ENCODE measurements at places on chromosomes 6 and 20.

DNA sequence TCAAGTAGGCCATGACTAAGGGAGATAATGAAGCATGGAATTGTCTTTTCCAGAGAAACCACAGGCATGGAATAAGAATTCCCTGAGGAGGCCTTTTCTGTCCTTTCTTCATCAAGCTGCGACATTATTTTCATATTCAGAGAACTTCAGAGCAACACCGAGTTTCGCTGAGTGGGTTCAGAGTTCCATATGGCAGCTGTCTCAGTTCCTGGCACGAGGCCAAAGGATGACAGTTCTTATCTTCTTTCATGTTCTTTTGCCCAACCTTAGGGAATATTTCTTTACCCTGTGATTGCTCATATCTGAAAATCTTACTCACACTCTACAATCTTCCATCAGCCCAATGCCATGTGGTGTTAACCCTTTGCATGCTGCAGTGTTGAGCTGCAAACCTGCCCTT is 135.3 kb upstream of the BMP2 start:
- DNase-seq, result no peak

DNA sequence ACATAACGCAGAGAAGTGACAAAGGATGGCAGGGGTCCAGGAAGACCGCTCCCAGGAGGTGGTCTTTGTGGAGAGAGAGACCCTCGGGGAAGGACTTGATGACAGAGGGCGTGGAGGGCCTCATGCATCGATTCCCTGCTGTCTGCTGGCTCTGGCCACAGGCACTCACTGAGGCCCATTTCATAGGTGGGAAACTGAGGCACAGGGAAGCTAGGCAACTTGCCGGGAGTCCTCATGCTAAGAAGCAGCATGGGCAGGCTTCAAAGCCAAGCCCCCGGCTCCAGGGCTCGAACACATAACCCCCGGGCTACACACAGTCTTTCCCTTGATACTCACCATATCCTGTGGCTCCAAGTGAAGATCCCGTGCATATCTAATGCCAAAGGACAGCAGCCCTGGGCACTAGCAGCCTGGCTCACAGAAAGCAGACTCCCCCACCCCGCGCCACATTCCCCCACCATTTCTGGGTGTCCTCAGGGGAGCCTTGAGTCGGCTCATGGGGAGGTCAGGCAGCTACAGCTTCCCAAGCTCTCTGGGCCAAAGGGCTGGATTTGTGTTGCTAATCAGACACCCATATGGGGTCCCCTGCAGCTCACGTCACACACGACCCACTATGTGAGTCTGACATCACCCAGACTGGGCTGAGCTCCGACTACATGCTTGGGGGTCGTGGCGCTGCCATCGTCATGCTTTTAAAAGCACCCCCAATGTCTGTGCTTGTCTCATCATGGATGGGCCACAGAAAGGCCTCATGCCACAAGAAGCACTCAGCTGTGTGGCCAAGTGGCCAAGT is 130.9 kb upstream of the PMEPA1 start:
- no peak for DNase-seq

DNA sequence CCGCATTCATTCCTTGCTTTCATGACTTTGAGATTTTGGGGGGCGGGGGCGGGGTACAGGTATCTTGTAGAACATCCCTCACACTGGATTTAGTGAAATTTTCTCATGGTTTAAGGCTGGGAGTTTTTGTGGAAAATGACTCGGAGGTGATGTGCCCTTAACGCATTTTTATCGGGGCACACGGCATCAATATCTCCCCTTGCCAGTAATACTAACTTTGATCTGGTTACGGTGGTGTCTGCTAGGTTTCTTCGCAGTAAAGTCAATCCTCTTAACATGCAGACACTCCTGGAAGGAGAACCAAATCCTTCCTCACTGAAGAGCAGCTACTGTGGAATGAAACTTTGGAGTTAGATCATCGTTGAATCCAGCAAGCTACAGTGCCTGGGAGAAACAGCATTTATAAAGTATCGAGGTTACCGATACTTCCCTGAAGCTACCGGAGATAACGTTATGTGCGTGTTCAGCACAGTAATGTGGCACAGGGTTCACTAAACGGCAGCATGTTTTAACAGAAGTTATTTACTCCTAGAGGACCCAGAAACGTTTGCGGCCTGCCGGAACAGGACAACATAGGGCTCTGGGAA is 1.2 kb upstream of the DYNLRB1 start:
- DNase-seq, result no peak

DNA sequence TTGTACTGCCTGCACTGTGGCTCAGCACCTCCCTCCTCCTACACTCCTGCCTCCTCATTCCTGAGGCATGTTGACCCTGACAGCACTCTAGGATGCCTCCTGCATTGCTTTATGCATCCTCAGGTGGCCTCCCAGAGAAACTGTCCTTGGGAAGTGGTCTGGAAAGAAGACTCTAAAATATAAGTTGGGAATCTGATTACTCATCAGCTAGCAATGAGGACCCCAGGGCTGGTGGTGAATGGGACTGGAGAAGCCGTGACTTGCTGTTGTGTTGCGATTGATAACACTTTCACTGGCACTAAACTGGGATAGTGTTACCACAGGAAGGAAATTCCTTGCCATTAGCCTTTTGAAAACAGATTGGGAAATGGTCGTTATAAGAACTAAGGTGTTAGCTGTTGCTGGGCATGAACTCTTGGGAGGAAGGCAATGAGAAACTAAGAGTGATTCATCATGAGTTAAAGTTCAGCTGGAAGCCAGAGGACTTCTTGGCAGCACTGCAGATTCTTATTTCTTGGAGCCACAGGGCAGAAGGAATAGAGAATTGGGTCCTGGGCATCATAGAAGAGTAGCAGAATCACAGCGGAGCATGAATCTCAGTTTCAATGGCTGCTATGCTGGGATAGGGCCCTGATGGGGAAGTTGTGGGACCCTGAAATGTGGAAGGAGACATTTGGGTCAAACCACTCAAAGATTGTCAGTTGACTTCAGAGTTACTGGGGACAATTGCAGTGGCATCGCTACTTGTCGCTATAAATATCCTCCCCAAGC is 10.1 kb upstream of the SIRPD start:
- no peak for DNase-seq

- no peak for DNase-seq
These were observed 33.3 kb upstream of the THEMIS start for GRCh38 chr6:127933852-127934840.

- DNase-seq, result no peak
These were observed 166.5 kb downstream of the SOBP start for GRCh38 chr6:107656401-107656800.

GRCh38 chr6:157755746-157756411 is 67.2 kb upstream of the SNX9 start:
- no peak for DNase-seq

DNA sequence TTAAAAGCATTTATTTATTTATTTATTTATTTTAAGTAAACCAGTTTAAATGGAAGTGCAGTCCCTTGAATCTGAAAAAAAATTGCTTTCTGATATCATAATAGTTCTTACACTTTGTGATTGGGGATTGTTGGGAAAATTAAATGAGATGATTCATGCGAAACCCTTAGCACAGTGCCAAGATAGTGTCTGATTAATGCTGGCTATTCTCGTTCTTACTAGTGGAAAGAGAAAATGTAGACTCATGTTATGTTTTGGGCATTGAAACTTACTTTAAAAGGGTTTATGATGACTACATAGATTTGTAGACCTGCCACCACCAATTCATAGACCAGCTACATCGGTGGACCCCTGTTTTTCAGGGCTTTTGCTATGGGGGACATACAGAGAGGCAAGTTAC is 229.2 kb upstream of the ZFP64 start:
- no peak for DNase-seq

DNA sequence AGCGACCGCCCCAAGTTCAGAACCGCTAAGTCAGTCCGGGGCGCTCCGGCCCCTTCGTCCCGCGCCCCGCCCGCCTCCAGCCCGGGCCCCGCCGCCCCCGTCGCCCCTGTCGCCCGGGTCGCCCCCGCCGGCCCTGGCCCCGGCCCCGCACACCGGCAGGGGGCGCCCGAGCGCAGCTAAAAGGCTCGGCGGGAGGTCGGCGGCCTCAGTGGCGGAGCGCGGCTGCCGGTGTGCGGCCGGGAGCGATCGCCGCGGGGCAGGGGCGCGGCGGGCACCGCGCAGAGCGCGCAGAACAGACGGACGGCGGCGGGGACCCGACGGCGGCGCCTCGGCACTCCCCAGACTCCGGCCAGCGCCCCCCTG is at the start of gene FNDC1:
FNDC1 (plus strand) TSS at position 208 of the 363 bp plus-strand sequence. CDS start 197 bp downstream, outside the sequence.
- peak; percentile 37 for DNase-seq

GRCh38 chr6:161035182-161035980 is 43.8 kb downstream of the MAP3K4 start:
- no peak for DNase-seq

- no peak for DNase-seq
These were observed 18.2 kb upstream of the OCSTAMP start for GRCh38 chr20:46568570-46569129.

DNA sequence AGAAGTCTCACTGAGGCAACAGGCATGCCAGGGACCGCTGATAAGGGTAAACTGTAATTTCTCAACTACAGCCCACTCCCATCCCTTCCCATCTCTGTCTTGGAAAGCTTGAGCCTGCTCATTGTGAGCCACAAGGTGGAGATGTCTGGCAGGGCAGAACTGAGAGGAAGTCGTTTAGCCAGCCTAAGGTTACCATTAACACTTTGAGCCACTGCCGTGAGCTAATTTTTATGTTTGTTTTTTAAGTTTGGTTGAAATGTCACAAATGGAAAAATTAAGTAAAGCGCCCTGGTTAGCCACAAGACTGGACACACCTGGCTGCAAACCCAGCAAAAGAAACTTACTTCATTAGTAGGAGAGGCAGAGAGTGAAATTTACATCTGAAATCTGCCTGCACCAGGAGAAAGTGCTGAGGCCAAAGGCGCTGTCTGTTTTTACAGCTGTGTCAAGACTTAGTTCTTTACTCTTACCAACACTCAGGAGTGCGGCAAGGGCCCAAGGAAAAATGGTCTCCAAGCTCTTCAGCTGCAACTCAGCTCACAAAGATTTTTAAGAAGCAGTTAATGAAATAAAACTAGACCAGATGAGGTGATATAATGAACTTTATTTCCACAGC is 50.0 kb upstream of the FAM83C start:
- DNase-seq, result no peak

DNA sequence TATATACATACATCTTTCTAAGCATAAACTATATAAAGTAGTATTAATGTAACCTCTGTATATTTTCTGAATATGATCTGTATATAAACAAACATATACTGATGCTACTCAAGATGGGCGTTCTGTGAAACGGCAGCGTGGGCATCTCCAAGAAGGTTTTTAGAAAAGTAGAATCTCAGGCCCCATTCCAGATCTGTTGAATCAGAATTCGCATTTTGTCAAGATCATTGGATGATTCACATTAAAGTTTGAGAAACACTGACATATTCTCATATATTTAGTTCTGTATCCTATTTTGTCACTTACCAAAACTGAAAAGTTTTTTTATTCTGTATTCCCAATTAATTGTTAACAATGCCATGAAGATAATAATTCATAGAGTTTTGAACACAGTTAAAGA is 5.5 kb downstream of the C6orf141 start:
- no peak for DNase-seq

- DNase-seq, result no peak
These were observed 246.6 kb upstream of the ID4 start for GRCh38 chr6:19590501-19591131.

GRCh38 chr6:81304466-81304865 is 448.0 kb downstream of the TENT5A start:
- DNase-seq, result no peak

DNA sequence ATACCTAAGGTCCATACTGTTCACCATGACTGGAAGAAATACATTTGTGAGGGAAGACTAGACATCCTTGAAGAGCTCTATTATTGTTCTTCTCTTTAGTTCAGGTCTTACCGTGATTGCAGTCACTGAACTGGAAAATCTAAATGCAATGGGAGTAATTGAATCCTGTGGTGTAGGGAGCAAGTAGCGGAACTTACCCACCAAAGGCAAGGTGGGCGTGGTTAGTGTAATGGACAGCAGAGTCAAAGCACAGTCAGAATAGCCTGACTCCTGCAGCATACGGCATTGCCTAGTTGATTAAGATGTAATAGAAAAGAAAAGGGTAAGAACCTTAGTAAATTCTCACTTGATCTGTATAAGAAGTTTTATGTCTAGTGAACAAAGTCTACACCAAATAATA is 679.7 kb upstream of the EPHA7 start:
- DNase-seq, result no peak

DNA sequence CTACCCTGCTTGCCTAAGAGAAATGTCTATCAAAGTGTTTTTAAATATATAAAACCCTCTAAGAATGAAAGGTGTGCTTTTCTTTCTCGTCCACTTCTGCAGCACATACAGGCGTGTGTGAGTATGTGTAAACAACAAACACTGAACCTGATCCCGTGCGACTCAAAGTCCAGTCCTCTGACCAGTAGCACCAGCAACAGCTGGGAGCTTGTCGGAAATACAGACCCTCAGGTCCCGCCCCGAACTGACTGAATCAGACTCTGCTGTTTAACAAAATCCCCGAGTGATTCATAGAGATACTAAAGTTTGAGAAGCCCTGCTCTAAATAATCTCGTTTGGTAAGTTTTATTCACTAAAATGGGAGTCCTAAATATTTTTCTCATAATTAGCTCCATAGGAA is 208.0 kb upstream of the KCNQ5 start:
- no peak for DNase-seq

DNA sequence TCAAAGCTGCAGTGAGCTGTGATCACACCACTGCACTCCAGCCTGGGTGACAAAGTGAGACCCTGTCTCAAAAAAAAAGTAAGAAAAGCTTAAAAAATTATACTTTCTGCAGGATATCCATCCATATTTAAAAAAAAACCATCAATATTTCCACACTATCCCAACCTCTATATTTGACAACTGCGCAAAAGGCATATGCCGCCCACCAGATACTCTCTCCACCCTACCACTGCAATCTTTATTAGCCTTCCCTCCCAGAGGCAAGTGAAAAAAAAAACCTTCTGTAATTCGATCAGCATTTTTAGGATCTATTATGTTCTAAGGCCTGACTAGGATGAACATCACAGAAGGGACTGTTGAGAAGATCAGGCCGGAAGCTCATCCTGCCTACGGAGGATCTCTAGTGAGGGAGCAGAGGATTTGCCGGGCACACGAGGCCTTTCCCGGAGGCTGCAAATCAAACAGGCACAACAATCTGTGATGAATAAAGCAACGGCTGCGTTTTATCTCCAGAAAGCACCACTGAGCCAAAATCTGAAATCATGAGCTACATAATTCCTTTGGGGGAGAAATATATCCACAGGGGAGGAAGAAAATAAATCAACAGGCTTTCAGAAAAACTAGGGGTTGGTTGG is 65.9 kb downstream of the GFOD1 start:
- no peak for DNase-seq

- no peak for DNase-seq
These were observed 35.8 kb upstream of the FAM83D start for GRCh38 chr20:38890497-38890818.

All from colonic mucosa (tissue), 4 donors.